ENCODE measurements at places on chromosomes 7 and 10. TPM values are rescaled to one million over a fixed set of nuclear protein-coding genes. Genes with fewer than 3 reads are reported as not detected.

Gene ITIH5
- polyA plus RNA-seq, result 20.5 TPM

Gene IKZF5
- 27.4 TPM for polyA plus RNA-seq

Gene ELOVL3
- polyA plus RNA-seq, result 2.6 TPM

Gene ABCB1
- polyA plus RNA-seq, result 20.6 TPM

Gene SERPINE1
- 5.8 TPM for polyA plus RNA-seq

Gene LIPJ
- 0.31 TPM for polyA plus RNA-seq

Gene CAV2
- 27.2 TPM for polyA plus RNA-seq

Gene C7orf33
- not detected for polyA plus RNA-seq

- no peak for DNase-seq
These were observed 561.8 kb upstream of the LRRN3 start for GRCh38 chr7:110529175-110529574.

DNA sequence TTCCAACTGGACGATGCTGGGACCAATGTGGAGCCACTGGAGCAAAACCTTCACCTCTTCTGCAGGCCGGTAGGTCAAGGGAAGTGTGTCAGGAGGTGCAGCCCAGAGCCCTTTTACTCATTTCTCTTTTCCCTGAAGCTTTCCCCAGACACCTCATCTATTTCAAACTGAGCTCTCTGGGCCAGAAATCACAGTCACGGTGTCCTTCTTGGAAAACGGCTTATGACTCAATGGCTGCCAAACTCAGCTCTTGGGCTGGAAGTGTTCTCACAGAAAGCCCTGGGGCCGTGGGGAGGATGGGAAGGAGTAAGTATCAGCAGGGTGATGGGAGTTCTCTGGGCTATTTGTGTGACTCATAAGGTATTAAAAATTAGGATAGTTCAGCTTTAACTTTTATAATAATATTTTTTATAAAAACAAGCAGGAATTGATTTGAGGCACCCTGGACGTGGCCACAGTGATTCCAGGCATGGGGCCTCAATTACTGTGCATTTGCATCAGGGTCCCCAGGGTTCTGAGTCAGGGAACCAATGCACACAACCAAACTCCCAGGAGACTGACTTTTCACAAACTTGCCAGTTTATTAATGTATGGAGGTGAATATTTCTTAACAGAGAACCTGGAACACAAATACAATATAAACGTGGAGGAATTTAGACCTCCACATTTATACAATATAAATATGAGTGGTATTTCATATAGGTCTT lies 187.4 kb upstream of the TMEM72 start:
- no peak for DNase-seq

- DNase-seq, result no peak
These were observed 435.8 kb downstream of the EXOC4 start for GRCh38 chr7:133688483-133689239.

DNA sequence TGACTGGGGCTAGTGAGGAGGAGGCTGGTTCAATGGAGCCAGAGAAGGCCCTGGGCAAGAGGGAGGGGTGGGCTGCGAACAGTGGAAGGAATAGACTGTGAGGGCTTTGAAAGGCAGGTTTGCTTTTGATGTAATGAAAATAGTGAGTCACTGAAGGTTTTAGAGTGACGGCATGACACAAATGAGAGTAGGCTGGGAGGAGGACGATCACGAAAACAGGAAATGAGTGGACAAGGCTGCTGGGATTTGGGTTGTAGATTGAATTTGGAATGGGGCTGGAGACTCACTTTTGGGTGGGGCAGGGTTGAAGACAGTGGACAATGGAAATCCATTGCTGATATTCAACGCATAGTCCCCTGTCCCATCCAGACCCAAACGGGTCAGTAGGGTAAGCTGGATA lies 139.6 kb downstream of the CDH23 start:
- no peak for DNase-seq

- DNase-seq, result no peak
These were observed 19.6 kb upstream of the CNTNAP2 start for GRCh38 chr7:146096994-146097393.

GRCh38 chr7:2273866-2274265 lies 31.8 kb downstream of the NUDT1 start:
- no peak for DNase-seq

DNA sequence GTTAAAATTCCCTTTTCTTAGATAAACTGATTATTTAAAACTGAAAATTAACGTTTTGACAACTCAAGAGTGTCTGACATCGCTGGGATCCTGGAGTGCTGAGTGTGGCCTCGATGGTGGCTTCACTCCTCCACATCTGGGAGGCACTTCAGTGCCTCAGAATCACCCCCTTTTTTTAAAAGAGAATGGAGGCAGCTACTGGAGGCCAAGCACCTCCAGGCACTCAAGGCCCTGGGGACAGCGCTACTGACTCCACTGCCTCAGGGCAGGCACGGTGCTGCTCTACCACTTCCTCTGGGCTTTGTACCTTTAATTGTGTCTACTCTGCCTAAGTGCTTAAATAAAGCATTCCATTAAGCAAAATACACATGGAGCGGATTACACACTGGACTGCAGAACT lies 27.2 kb upstream of the NCAPG2 start:
- no peak for DNase-seq

GRCh38 chr10:3887885-3888476 lies 103.0 kb upstream of the KLF6 start:
- DNase-seq, result no peak

- no peak for DNase-seq
These were observed 90.3 kb downstream of the FAM13C start for GRCh38 chr10:59272061-59272460.

GRCh38 chr10:19941206-19941880 lies 125.1 kb downstream of the PLXDC2 start:
- no peak for DNase-seq

GRCh38 chr10:17262502-17262901 lies 34.5 kb downstream of the VIM start:
- DNase-seq, result no peak

DNA sequence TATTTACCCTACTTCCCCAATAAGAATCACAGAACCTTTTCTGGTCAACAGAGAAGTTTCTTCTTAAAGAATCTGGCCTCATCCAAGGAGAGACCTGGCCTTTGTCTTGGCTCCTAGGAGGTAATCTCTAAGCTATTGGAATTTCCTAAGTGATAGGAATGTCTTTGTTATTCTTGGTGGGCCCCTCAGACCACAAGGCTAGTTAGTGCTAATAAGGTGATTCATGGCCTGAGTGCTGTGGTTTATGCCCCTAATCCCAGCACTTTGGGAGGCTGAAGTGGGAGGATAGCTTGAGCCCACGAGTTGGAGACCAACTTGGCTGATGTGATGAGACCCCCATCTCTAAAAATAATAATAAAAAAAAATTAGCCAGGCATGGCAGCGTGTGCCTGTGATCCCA lies 60.0 kb upstream of the CYP2C18 start:
- DNase-seq, result no peak

DNA sequence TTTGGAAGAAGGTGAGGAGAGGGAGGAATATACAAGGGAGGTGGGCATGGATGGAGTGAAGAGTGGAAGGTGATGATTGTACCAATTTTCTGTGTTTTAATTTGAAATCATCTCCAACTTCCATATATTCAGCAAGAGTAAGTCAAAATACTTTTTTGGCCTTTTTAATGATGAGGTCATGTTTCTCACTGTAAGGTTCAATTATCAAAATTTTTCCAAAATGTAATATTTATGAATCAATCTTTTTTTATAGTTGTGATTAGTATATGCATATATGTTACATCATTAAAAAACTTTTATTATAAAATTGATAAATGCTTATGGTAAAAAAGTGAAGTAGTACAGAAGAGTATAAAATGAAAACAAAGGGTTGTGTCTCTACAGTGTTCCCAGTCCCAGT lies 40.7 kb downstream of the PRKAR2B start:
- no peak for DNase-seq

GRCh38 chr10:129339841-129340240 lies 127.2 kb upstream of the MGMT start:
- DNase-seq, result no peak

DNA sequence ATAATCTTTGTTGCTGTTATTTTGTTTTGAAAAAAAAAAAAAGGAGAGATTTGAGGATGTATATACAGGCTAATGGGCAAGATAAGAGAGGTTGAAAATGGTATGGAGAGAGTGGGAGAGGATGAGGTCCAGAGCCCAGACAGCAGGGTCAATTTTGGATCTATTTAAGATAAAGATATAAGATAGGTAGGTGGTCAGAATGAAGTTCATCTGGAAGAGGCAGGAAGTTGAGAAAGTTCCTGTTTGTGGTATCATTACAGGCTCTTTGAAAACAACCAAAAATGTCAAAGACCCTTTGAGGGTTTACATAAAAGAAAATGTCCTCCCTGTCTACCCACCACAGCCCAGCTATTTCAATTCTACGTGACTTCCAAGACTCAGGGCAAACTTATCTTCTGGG lies 7.5 kb downstream of the CEP41 start:
- no peak for DNase-seq

- DNase-seq, result no peak
These were observed 37.3 kb downstream of the PLPP4 start for GRCh38 chr10:120494313-120494710.

DNA sequence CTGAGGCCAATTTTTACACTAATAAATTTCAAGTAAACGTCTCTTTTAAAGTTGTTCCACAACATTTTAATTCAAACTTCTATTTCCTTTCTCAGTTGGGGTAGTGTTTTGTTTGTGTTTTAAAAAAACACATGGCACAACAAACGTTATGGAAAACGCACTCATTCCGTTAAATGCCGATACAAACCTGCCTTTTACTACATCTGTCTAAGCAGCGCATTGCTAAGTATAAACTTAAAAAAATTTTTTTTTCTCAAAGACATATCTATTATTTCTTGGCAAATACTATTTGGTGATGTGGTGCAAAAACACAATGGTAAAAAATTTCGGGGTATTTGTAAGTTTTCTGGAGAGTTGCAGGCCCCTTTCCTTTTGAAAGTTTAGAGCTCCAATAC lies 1.4 kb downstream of the SKIDA1 start:
- no peak for DNase-seq

Data from left renal cortex interstitium (tissue), 4 donors.